Stimulated activated CD4-positive, alpha-beta T cell treated with anti-CD3 and anti-CD28 coated beads, Interleukin-12 subunit alpha, Interleukin-12 subunit beta, amount 100 ng/mL, for 4 hours (primary cell): ENCODE measurements at places on chromosomes 1 and 21.
A peak's percentile ranks its signal among the peaks of the same experiment; 100 is the strongest.

DNA sequence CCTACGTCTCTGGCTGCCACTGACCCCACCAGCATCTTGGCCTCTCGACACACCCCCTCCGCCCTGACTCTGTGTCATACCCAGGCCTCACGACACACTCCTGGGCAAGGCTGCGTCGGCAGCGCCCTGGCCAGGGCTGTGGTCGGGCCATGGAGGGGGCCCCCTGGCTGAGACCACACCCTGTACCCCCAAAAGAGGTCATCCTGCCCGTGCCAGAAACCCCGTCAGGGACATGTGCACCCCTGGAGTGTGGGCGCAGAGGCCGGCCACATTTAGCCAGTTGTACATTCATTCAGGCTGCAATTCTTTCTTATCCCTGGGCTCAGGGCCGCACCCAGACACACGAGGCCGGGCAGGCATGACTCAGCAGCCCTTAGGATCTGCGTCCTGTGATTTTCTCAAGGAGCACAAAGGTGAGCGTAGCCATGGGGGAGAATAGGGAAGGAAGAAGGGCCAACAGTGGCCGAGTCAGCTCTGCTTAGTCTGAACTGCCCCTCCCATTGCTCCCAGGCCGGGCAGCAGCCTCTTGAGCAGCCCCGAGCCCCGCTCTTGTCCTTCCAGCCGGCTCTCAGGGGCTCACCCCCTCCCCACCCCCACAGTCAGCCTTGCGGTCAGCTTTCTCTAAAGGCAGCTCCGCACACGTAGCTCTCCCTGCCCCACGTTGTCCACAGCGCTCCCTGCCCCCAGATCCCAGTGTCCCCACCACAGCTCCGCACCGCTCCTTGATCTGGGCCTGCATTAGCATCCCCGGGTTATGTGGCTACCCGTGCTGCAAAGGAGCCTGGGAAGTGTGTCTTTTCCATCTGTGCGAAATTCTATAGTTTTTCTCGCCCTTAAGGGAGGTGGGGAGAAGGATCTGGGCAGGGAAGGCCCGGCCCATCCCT is 7.9 kb downstream of the CSTB start:
- no peak for DNase-seq

GRCh38 chr21:45528981-45529784 is 13.1 kb downstream of the SLC19A1 start:
- no peak for DNase-seq

- no peak for DNase-seq
Measured at GRCh38 chr21:46604329-46604974, 430 bp downstream of the S100B start.

DNA sequence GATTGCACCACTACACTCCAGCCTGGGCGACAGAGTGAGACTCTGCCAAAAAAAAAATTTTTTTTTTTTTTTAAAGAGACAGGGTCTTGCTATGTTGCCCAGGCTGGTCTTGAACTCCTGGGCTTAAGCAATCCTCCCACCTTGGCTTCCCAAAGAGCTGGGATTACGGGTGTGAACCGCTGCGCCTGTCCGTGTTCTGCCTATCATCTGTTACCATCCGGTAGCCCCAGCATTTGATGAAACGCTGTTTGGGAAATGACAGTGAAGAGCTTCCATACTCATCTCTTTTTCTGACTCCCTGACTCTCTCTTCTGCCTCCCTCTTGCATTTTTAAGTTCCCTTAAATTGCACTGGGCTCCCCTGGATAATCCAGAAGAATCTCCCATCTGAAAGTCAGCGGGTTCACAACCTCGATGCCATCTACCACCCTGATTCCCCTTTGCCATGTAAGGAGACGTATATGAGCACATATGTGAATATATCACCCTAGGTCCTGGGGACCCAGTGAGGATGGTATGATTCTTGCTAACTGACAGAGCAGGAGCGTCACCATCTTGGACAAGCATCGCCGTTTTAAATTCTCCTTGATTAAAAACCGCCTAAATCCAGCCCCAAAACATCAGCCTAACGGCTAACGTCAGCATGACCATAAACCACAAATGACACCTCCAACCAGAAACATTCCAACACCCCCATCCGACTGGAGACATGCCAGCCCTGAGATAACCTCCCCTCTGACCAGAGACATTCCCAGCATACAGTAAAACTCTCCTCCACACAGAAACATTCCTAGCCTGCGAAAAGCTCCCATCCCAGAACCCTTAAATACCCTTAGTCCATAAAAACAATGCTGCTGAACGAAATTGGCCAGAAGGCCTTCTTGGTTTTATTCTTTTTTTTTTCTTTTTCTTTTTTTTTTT is 12.4 kb downstream of the TNFRSF8 start:
- DNase-seq: no peak

DNA sequence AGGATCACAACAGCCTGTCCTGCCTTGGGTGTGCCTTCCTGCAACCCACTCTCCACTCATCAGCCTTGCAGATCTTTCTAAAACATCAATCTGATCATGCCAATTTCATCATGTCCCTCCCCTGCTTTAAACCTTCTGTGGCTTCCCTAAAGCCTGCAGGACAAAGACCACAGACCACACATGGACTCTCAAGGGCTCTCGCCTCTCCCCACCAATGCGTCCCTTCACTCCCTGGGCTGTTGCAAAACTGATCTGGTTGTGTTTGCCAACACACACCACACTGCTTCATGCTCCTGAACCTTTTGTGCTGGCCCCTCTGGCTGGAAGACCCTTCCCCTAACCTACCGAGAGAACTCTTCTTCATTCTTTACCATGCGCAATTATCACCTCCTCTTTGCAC is 72.4 kb downstream of the ITPKB start:
- DNase-seq: no peak

DNA sequence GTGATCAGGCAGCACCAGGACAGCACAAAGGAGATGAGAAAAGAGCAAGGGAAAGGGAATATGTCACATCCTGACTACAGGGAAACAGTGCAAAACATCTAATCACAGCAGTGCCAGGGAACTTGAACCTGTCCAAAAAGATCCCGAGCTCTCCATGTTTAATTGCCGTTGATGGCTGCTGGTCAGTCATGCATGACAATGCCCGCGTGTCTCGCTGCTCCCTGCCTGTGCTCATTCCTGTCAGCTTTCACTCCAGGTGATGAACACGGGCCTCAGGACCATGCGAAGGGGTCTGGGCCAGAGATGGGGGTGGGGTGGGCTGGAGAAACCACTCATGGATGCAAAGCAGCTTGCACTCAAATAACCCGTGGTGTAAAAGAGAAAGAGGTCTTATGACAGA is 287.0 kb downstream of the GPATCH2 start:
- no peak for DNase-seq

DNA sequence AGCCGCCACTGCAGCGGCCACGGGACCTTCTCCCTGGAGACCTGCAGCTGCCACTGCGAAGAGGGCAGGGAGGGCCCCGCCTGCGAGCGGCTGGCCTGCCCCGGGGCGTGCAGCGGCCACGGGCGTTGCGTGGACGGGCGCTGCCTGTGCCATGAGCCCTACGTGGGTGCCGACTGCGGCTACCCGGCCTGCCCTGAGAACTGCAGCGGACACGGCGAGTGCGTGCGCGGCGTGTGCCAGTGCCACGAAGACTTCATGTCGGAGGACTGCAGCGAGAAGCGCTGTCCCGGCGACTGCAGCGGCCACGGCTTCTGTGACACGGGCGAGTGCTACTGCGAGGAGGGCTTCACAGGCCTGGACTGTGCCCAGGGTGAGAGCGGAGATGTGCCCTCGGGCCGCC is 11.7 kb downstream of the TNN start:
- DNase-seq: no peak

GRCh38 chr1:228043281-228043848 is 36.6 kb downstream of the WNT3A start:
- DNase-seq: no peak

DNA sequence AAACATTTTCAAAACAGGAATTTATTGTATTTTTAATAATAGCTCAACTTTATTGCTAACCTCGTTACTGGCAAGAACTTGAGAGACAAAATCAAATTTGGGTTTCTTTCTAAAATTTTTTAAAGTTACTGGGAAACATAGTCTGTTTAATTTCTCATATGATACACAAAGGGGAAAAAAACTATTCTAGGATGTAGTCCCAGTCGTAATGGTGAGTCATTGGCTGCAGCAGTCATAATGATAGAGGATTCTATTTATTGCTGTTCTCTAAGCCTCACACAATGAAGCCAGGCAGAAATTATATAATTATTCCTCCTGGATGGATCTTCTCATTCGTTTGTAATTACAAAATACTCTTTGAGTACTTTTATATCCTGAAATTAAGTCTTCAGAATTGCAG is 326.5 kb upstream of the SGIP1 start:
- no peak for DNase-seq

- no peak for DNase-seq
Measured at GRCh38 chr21:27818847-27819246, 852.0 kb upstream of the ADAMTS5 start.

GRCh38 chr1:86833461-86834215 is 80.3 kb downstream of the SELENOF start:
- peak; percentile 36 for DNase-seq

- DNase-seq: no peak
Measured at GRCh38 chr1:90027281-90027680, 32.4 kb downstream of the ZNF326 start.

DNA sequence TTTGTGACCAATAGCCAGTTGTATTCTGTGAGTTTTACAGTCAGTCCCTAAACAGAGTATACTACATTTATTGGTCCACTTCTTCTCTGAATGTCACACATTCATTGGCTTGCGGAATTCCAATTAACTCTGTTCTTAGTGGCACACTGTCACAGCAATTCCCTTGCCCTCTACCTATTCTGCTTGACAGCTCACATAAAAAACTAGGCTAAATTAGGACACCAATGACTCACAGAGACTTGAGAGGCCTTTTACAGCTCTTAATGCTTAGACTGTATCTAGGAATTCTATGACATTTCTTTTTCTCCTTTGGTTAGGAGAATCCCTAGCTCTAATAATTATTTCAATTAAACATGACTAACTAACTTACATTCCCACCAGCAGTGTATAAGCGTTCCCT is 104.1 kb downstream of the NEGR1 start:
- DNase-seq: no peak

DNA sequence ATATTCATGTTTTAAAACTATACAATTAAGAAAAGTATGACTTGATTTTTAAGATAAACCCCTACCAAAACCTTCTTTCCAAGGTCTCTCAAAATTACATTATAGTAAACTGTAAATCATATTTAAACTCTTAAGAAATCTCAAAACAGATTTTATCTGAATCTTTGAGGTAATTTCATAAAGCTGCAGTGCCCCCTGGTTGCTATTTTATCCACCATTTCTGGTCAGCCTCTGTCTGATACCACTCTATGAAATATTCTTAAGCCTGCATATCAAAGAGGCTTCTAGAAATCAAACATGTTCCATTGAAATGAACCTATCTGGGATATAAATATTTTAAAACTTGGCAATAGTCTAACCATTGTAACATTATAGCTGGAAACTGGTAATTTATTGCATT is 317.3 kb downstream of the COL11A1 start:
- DNase-seq: no peak

- no peak for DNase-seq
Measured at GRCh38 chr1:169906938-169907337, 13.2 kb upstream of the SCYL3 start.

GRCh38 chr1:59071289-59071688 is 225.6 kb upstream of the FGGY start:
- no peak for DNase-seq

- no peak for DNase-seq
Measured at GRCh38 chr1:11413986-11414391, 65.0 kb upstream of the DISP3 start.

GRCh38 chr21:15122241-15122640 is 57.4 kb upstream of the NRIP1 start:
- DNase-seq: no peak

DNA sequence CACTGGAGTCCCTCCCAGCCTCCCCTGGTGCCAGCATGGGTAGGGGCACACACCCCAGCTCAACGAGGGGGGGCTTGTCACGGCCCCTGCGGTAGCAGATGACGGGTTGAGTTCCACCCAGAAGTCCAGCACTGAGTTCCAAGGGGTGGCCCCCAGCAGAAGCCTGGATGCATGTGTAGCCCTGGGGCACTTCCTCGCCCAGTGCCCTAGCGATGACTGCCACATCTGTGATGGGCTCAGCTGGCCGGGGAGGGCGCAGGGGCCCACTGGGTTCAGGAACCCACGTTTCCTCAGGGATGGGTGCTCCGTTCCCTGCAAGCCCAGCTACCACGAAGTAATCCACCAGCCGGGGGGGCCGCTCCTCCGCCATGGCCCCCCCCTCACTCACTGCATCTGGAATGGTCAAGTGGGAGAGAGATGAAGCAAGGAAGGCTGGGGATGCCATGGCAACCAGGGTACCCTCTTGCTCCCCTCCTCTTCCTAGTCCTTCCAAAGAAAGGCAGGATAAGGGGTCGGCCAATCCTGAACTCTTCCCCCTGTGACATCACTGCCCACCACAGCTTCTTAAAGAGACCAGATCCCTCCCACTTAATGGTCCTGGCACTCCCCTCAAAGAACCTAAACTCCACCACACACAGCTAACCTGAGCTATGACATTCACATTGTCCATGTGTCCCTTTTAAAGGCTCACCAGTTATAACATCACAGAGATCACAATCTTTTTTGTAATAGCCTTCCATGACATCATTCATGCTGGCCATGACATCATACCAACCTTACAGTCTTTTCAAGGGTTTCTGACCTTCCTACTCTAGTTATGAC is 2.3 kb downstream of the DENND4B start:
- no peak for DNase-seq

DNA sequence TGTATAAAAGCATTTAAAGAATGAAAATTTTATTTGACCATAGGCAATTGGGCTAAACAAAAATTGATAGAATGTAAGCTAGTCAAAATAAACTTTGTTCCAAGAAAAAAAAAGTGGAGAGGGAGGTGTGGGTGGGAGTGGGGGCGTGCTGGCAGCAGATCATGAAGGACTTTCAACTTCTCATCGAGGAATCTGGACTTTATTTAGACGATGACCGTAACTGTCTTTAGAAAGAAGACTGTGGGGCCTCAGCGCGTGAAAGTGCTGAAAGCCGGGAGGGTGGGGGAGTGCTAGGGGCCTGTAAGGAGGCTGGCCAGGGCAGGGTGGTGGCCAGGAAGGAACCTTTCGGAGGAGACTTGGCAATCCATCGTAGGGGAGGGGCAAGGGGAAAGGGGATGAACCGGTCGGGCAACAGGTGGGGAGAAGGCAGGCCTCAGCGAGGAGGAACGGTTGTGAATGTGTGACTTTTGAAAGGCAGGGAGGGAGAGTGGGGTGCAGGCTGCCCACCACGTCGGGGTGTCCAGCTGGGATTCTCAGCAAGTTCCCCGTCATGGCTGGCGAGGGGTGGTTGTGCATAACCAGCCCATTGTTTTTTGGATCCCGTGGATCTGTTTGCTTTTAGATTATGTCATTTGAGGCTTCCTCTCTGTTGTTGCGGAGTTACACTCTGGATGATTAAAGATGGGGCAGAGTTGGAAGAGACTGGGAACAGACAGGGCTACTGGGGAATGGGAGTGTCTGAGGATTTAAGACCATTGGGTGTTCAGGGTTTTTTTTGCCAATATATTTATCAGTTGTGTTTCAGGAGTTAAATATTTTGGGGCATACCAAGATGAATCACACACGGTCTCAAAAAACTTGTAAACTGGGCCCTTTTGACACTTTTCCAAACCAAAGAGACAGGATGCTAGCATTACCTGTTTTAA is 35.5 kb downstream of the HUNK start:
- DNase-seq: no peak

- no peak for DNase-seq
Measured at GRCh38 chr21:44539046-44539445, 949 bp downstream of the KRTAP10-1 start.
